ENCODE measurements at places on chromosomes 4 and X.

- no peak for DNase-seq
Observed at GRCh38 chrX:112802541-112802940, 38.1 kb downstream of the AMOT start.

DNA sequence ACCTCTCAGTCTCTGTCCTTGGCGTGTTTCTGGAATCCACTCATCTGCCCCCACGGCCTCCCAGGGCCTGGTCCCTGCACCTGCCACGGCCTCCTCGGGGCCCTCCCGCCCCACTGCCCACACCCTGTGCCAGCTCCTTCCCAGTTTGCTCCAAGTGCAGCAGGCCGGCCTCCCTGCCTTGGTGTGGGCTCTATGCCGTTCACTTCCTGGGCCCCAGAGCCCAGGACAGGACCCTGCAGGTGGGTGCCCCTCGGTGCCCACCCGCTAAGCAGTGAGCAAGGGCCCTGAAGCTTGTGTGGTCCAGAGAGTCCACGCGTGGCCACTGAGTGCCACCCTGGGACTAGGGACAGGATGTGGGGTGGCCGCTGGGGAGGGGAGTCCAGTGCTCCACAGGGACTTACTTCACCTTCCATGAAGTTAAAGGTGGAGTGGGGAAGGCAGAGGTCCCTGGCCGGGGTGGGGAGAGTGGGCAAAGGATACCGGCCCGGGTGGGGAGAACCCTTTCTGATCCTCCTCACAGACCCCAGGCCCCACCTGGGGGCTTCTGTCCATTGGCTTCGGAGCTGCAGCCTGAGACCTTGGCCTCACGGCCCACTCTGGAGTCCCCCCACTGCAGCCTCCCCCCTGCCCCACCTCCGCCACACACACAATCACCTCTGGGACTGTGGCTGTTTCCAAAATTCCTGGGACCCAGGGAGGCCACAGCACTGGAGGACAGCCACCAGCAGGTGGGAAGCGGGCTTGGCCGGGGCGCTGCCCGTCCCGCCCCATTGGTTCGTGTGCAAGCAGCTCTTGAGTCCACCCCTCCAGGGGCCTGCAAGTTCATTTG lies 60.0 kb upstream of the NKX1-1 start:
- DNase-seq = no peak

GRCh38 chrX:144214651-144215050 lies 330.8 kb downstream of the UBE2NL start:
- DNase-seq = no peak

DNA sequence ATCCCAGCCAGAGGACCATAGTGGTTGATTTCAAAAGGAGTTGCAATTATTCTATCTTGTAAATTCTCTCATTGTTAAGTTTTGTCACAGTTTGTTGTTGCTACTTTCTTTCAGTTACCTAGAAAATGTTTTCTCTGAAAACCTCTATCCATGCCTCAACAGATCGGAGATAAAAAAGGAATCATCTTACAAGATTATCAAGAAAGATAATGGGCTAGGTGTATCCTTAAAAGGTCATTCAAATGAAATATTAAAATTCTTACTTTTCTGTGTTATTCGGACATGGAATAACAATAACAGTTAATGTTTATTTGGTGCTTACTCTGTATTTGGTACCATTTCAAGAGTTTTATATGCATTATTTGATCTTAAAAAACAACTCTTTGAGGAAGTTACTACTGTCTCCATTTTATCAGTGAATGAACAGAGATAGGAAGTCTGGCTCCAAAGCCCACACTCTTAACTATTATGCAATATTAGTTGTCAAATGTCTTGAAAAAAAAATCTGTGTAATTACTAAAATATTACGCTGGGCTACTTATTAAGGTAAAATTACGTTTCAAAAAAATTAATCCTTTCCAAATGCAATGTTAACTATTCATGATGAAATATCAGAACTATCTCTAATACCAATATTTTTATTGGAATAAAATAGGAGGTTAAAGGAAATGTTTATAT lies 97.5 kb downstream of the SNCA start:
- DNase-seq = no peak

DNA sequence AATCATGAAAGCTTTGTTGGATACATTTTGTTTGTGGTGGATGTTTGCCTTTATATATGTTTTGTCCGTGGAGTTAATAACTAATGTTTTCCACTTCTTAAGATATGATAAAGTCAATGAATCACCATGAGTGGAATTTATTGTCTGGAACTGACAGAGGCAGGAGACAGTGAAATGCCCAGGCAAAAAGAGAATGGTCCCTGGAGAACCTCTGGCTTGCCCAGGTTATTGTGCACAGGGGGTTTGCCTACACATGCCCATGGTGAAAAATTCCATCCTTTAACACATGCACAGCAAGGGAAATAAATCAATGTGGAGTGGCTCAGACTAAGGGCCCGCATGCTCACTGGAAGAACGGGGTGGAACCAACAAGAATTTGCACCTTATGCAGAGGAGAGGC lies 964.3 kb upstream of the GRIA3 start:
- DNase-seq = no peak

Measured in brain (organoid and tissue), 16 donors.